ENCODE measurements at places on chromosomes 6 and 20.

DNA sequence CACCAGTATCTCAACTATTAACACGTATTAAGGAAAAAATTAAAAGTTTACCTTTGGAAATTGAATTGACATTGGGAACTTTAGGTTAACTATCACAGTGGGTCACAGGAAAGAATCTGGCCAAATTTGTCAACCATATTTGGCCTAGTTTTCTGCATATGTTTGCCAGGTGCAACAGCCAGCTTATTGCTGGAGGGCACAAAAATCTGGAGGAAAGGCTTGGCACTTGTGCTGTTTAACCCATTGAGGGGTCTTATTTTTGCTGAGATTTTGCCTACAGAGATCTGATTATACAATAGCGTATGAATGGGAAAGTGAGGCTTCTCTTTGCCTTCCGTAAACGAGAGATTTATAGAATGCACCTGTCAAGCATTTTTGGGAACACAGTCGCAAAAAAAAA, 190.4 kb downstream of the PRL start:
- no peak for DNase-seq
- H3K4me1 ChIP-seq = no peaks in the 10 kb centered on the region
- H3K4me3 ChIP-seq = no peak overlapping the region
- no peaks in the 10 kb centered on the region for H3K36me3 ChIP-seq

DNA sequence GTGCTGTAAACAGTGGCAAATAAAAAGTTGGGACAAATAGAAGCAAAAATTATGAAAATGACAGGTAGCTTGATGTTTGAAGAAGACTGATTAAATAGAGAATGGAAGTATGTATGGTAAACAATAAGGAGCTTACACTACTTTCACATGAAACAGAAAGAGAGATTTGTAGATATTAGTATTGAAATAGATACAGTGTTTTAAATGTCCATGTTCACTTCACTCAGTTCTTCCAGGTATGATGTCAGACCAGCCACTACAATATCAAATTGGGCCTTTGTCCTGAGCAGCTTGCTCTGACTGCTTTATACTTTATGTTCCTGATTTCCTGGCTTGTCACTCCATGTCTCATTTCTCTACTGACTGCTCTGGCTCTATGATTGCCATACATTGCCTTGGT, 107.5 kb downstream of the CENPW start:
- no peak for DNase-seq
- H3K4me1 ChIP-seq = no peaks in the 10 kb centered on the region
- H3K27me3 ChIP-seq = no peaks in the 10 kb centered on the region
- no peak overlapping the region for H3K4me3 ChIP-seq

DNA sequence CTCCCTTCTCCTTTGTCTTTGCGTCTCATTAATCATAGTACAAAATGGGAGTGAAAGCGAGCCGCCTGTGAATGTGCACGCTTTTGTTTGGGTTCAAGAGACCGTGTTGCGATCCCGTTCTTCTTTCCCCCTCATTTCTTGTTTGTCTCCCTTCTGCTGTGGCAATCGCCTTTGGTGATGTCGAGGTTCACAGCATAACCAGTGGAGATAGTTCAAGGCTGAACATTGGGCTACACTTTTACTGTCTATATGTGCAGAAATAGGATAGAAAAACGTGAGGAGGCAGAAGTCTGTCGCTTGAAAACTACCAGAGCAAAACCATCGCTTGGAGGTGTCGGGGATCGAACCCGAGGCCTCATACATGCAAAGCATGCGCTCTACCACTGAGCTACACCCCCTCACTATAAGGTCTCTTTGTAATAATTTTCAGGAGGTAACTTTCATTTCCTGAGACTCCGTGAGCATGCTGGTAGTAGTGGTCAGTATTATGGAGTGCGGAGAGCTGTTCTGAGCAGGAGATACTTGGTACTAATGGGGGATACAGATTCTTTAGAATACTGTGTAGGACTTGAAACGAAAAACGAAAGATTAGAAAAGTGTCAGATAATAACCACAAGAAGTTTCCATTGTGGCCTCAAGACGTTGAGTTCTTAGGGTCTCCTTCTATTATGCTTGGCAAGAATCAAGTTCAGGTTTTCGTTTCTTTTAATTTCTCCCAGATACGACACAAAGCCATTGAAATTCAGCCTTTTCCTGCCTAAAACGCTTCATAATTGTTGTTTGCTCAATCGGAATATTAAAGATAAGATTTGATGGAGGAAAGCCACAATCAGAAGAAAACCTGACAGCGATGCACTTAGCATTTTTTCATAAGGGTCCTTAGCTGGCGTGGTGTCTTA, 106.6 kb downstream of the TRIM27 start:
- H3K4me3 ChIP-seq = no peak overlapping the region
- DNase-seq = no peak
- H3K27ac ChIP-seq = no peak overlapping the region
- H3K27me3 ChIP-seq = peaks cover 85% of the 10 kb centered on the region
- H3K36me3 ChIP-seq = peaks cover 2% of the 10 kb centered on the region

DNA sequence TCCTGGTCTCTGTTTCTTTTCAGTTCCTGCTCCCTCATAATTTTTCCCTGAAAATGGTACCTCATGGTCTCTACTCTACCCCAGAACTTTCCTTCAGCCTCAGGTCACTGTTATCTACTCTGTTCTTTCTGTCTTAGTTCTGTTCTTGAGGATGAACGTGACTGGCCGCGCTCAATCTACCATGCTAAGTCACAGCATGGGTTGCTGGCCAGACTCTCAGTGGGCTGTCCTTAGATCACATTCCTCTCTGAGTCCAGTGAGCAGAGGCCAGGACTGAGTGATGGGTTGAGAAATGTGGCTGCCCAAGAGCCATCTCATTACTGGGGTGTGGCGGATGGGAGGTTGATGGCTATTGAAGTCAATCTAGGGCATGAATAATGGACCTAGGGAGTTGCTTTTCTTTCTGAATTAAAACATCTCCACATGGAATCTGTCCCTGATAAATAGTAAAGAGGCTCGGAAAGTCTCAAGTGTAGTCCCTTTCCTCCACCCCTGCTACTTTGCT, 164.0 kb upstream of the DTNBP1 start:
- H3K4me1 ChIP-seq = no peaks in the 10 kb centered on the region
- no peak overlapping the region for H3K27ac ChIP-seq
- no peak overlapping the region for H3K4me3 ChIP-seq
- H3K36me3 ChIP-seq = no peaks in the 10 kb centered on the region

GRCh38 chr6:15434823-15435380, 189.0 kb downstream of the JARID2 start:
- peak overlapping the region; percentile 48 for H3K4me3 ChIP-seq
- DNase-seq = no peak
- no peaks in the 10 kb centered on the region for H3K27me3 ChIP-seq
- H3K27ac ChIP-seq = peak overlapping the region; percentile 92
- peaks cover 98% of the 10 kb centered on the region for H3K4me1 ChIP-seq

DNA sequence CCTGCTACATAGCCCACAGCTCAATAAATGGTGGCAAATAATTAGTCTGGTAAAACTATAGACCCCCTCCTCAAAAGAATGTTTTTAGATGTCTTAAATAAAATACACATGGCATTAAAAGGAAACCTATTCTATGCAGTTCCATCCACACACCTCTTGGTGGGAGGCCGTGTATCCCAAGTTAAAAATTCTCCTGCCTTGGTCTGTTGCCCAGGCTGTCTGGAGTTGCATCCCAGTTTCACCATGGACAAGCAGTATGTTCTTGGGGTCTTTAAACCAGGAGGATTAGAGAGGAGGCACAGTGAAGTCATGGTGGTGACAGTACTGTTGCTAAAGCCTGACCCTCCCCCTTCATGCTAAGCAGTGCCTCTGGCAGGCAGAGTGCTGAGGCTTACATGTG, 95.5 kb downstream of the SULF2 start:
- H3K36me3 ChIP-seq = no peaks in the 10 kb centered on the region
- no peak overlapping the region for H3K27ac ChIP-seq
- peaks cover 21% of the 10 kb centered on the region for H3K27me3 ChIP-seq

GRCh38 chr6:23339268-23339667, 769.9 kb downstream of the HDGFL1 start:
- no peaks in the 10 kb centered on the region for H3K36me3 ChIP-seq
- no peaks in the 10 kb centered on the region for H3K4me1 ChIP-seq
- DNase-seq = no peak
- no peak overlapping the region for H3K27ac ChIP-seq
- no peaks in the 10 kb centered on the region for H3K27me3 ChIP-seq

GRCh38 chr6:71887006-71887743, 825 bp downstream of the RIMS1 start:
- H3K4me1 ChIP-seq = peaks cover 2% of the 10 kb centered on the region
- peaks cover 31% of the 10 kb centered on the region for H3K27me3 ChIP-seq
- no peak overlapping the region for H3K4me3 ChIP-seq
- H3K27ac ChIP-seq = no peak overlapping the region

- no peak for DNase-seq
- H3K4me3 ChIP-seq = peak overlapping the region; percentile 76
- H3K4me1 ChIP-seq = peaks cover 20% of the 10 kb centered on the region
- H3K27ac ChIP-seq = no peak overlapping the region
- H3K27me3 ChIP-seq = peaks cover 56% of the 10 kb centered on the region
These were observed 585 bp upstream of the DSE start for GRCh38 chr6:116369964-116370759.

DNA sequence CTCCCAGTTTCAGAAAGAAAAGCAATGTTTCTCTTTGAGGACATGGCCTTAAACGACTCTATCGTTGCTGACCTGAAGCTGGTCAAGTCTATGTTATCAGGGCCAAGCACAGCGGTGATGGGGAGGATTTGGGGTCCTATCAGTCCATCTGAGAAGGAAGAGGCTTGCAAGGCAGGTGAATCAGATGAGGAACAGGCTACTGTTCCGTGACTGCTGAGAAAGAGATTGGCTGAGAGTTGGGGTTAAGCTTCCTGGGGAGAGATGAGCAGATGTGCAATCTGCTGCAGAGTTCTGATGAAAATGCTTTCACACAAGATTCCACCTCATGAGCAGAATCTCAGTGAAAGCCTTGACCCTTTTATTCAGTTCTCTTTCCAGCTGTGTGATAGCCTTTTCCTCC, 168.3 kb upstream of the STMND1 start:
- peaks cover 13% of the 10 kb centered on the region for H3K27me3 ChIP-seq
- no peak overlapping the region for H3K4me3 ChIP-seq
- H3K36me3 ChIP-seq = no peaks in the 10 kb centered on the region
- DNase-seq = no peak
- no peaks in the 10 kb centered on the region for H3K4me1 ChIP-seq
- no peak overlapping the region for H3K27ac ChIP-seq

DNA sequence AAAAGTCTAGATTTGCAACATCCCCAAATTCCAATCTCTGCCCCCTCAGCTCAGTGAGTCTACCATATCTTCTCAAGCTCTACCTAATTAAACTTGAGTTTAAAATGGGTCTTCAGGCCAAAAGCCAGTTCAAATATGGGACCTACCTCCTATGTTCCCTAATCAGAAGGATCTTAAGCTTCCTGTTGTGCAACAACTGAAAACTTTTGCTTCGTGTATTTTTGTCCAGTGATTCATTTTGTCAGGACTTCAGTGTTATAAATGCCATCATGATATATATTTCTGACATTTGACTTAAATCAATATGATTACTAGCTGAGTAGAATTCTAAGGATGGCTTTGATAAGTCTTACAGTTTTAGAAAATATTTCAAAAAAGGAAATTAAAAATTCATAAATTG, 622.6 kb upstream of the PTCHD4 start:
- no peak overlapping the region for H3K27ac ChIP-seq
- H3K36me3 ChIP-seq = no peaks in the 10 kb centered on the region
- H3K27me3 ChIP-seq = no peaks in the 10 kb centered on the region
- no peaks in the 10 kb centered on the region for H3K4me1 ChIP-seq

DNA sequence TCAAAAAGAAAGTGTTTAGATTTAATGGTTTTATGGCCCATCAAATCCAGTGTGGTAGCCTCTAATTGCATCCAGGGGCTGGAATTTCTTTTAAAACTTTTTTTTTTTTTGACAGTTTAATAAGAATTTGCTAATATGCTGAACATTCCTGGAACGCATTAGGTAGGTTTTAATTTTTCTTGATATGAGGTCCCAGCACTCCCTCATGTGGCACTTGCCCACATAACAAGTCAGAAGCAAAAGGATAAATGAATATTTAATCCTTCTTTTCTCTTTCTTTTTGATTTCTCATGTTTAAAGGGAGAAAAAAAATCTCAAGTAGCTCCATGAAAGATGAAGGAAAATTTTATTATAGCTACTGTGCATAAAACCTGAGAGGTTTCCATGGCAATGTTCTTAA, 13.5 kb downstream of the HAO1 start:
- H3K27me3 ChIP-seq = no peaks in the 10 kb centered on the region
- DNase-seq = no peak
- H3K4me3 ChIP-seq = no peak overlapping the region
- no peak overlapping the region for H3K27ac ChIP-seq
- H3K4me1 ChIP-seq = no peaks in the 10 kb centered on the region
